ENCODE measurements at places on chromosomes 3 and 15.

- peak; percentile 27 for DNase-seq
These were observed 657.5 kb upstream of the NECTIN3 start for GRCh38 chr3:110413807-110414748.

- no peak for DNase-seq
These were observed 10.5 kb upstream of the PRR23E start for GRCh38 chr3:127182431-127182830.

DNA sequence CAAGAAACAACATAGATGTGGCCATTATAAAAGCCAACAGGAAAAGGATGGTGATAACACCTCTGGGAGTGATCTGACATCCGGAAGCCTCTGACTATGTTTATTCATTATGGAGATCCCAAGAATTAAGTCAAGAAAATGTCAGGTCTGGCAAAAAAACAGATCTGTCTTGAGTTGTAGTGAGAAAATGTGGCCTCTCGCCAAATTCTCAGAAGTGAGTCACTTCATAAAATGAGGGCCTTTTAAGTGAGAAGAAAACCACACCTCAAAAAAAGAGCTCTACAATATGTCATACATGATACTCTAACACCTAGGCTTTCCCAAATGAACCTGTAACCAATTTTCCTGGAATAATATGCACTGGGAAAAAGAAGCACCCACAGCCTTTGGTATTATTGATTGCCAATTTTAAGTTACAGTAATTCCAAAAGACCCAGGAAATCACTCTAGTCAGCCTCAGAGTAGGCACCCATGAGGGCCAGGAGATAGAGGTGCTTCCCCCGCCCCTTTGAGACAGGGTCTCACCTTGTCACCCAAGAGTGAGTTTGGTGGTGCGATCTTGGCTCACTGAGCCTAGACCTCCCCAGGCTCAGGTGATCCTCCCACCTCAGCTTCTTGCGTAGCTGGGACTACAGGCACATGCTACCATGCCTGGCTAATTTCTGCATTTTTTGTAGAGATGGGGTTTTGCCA lies 38.0 kb downstream of the CCR3 start:
- no peak for DNase-seq

DNA sequence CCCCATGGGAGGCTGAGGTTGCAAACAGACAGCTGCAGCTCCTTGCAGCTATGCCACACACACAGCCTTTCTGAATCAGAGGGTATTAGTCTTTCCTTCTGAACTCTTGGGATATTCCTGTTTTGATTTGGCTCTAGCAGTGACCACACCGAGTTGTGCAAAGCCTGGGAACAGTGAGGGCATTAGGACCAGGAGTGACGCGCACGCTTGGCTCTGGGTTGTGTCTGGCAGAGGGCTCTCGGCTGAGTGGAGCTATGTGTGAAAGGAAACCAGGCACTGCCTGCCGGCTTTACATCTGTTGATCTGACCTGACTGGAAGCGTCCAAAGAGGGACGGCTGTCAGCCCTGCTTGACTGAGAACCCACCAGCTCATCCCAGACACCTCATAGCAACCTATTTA lies at the start of gene GALNT15:
GALNT15 (plus strand) TSS at position 292 of the 400 bp plus-strand sequence. CDS start 472 bp downstream, outside the sequence.
- DNase-seq: peak; percentile 89

DNA sequence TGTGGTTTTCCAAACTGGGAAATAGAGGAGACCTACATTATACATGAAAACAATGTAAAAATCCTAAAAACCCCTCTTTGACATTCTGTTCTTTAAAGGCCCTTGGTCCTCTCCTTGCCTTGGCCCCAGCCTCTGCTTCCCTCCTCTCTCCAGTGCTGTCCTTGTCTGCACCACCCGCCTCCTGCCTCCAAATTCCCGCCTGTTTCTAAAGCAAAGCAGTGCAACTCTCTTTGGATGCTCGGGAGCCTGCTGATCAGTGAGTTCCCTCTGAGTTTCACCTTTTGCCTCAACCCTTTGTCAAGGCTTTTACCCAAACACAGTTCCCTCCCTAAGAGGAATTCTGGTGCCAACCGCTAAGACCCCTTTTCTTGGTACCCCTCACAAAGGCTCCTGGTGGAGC lies 8.0 kb downstream of the ANKDD1A start:
- DNase-seq: no peak

DNA sequence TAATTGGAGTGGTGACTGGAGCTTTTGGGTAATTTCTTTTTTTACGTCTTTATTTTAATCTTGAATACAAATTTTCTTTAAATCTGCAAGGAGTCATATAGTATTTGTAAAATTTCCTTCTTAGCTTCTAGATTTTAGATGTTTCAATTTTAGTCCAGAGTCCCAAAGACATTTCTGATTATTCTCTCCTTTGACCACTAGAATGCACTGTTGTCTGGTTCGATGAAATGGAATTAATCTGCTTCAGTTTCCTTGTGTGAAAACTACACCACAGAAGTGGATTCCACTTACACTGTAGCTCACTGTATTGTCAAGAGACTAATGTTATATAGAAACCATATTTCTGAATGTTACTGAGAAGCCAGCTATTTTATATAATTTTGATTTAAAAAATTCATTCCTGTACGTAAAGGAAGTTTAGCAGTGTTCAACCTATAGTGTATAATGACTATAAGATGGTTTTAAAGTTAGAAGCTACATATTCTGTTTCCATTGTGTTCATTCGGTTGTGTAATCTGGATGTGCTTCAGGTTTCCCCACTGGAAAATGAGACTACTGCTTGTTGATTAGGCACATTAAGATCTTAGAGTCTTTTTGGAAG lies 6.1 kb downstream of the GRAMD1C start:
- DNase-seq: no peak

DNA sequence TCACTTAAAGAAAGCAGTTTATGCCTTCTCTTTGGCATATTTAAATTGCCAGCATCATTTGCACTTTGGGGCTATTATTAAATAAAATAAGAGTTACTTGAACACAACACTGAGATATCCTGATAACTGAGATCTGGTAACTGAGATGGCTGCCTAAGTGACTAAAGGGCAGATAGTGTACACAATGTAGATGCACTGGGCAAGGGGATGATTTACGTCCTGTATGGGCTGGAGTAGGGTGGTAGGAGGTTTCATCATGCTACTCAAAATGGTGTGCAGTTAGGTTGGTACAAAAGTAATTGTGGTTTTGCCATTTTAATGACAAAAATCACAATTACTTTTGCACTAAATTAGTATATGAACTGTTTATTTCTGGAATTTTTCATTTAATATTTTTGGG lies 196.1 kb downstream of the UBE2E2 start:
- DNase-seq: no peak

GRCh38 chr15:70530503-70530902 lies 232.9 kb downstream of the UACA start:
- DNase-seq: no peak

DNA sequence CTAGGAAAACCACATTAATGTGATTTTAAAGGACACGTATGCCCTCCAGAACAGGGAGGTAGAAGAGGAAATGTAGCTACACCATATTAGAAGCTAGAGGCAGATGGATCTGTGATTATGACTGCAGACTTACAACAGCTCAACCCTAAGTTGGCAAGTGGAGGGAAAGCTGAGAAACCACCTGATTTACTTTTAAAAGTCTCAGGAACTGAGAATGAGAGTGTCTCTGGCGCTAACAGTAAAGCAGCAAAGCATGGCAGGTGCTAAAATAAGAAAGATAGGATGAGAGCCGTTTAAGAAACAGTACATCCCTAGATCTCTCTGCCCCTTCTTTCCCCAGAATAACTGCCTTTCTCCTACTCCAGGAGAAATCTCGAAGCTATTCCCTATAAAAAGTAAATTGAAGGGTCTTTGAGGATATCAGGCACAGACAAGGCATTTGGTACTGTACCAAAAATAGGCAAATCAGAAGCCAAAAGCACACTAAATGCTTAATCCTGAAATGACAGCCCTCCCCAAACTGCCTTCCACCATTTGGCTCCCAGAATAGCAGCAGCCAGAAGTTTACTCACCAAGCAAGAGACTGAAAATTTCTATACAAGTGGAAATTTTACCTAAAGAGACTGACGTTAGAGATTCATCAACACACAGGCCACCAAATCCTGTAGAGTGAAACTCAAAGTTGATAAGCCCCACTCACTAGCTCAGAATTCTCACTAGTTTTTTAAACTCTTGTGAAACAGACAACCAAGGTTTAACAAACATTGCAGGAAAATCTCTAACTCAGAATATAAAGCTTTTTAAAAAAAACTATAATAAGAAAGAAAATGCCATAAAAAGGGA lies 34.3 kb upstream of the PARP14 start:
- DNase-seq: no peak

GRCh38 chr15:70201425-70201775 lies 103.7 kb upstream of the TLE3 start:
- no peak for DNase-seq

GRCh38 chr3:64454768-64455167 lies 229.5 kb upstream of the PRICKLE2 start:
- no peak for DNase-seq

Data from right hindlimb (tissue), 1 donor.